Stimulated activated CD4-positive, alpha-beta T cell treated with anti-CD3 and anti-CD28 coated beads, Interleukin-4, amount 100 ng/mL, for 4 hours (primary cell): ENCODE measurements at places on chromosomes 16 and 17.

- DNase-seq: peak; percentile 70
These were observed 3.8 kb downstream of the IL21R start for GRCh38 chr16:27405546-27406451.

GRCh38 chr17:38980490-38981217, 13.5 kb upstream of the FBXO47 start:
- no peak for DNase-seq

- no peak for DNase-seq
These were observed 46.5 kb downstream of the VAT1L start for GRCh38 chr16:77834635-77835540.

DNA sequence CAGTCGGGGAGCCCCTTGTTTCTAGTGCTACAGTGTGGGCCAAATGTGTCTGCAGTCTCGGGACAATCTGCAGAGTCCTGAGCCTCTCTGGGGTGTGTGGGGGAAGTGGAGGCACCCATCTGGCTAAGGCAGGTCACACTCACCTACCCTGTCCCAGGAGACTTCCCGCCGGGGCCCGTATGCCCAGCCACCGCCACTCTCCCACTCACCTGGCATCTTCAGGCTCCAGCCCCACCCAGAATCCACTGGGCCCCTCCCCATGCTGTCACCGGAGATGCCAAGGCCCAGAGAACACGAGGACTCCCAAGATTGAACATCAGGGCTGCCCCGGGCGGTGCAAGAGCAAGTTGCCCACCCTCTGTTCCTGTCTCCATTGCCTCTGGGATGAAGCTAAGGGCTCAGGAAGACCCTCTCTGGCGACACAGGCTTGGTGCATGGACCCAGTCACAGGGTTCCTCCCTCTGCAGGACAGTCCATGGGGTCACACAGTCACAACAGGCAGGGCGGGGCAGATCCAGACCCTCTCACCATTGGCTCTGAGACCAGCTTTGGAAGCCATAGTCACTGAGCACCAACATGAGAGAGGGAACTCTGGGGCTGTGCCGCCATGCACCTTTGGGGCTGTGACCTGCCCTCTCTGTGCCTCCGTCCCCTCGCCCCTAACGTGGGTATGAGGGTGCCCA, 38.1 kb downstream of the SREBF1 start:
- no peak for DNase-seq

- DNase-seq: no peak
These were observed 10.2 kb downstream of the CNTNAP1 start for GRCh38 chr17:42692489-42692888.

DNA sequence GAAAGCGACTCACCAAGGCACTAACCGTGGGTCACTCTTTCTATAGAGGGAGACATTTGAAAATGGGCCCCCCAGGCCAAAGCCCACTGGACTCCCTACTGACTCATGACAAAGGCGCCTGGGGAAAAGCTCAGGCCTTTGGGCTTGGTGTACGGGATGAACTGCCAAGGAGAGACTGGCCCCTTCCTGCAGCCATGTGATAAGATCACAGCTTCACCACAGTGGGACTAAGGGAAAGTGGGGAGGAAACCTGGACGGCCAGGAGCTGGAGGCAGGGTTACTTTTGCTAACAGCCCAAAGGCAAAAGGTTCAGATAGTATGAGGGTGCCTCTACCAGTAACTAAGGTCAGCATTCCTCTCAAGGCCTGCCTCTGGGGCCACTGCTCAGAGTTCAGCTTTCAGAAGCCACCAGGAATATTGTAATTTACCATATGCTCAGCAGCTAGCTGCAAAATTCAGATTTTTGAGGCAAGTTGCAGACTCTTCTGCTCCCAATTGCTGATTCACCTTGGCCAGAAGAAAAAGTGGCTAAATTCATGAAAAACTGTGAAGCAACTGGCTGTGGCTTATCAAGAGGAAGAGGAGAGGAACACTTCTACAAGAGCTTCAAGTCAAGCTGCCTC, 37.1 kb upstream of the SLC25A19 start:
- no peak for DNase-seq

GRCh38 chr17:70166615-70167014, 2.7 kb upstream of the KCNJ2 start:
- DNase-seq: no peak
